ENCODE measurements at places on chromosomes 3 and 15. TPM values are rescaled to one million over a fixed set of nuclear protein-coding genes. Genes with fewer than 3 reads are reported as not detected.

DNA sequence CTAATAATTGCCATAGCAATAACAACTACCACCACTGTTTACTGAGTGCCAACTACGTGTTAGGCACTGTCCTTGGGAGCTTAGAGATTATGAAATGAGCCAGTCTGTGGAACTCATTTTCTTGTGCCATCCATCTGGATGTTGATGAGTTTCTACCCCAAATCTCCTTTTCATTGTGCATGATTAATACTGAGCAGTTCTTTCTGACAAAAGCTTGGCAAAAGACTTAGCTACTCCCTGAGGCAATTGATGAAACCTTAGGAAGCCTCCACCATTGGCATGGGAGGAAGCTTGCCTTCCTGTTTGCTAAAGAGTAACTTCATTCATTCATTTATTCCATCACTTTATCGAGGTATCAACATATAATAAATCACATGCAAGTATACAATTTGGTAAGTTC is 39.8 kb downstream of the PRICKLE2 start:
- no peak for DNase-seq

- DNase-seq: no peak
Measured at GRCh38 chr15:57969996-57970395, 95.5 kb downstream of the ALDH1A2 start.

Gene MAGEL2
- 4.5 TPM for total RNA-seq

GRCh38 chr3:90080988-90081387 is 973.6 kb downstream of the EPHA3 start:
- DNase-seq: no peak

Gene SLC27A2
- 0.51 TPM for total RNA-seq
